Activated naive CD4-positive, alpha-beta T cell treated with anti-CD3 and anti-CD28 coated beads for 36 hours (primary cell): ENCODE measurements at places on chromosomes 12 and 14.

- DNase-seq = no peak
Measured at GRCh38 chr12:75505706-75506312, 5.6 kb downstream of the KRR1 start.

GRCh38 chr14:22837114-22837749 lies 847 bp downstream of the MMP14 start:
- peak; percentile 53 for DNase-seq

GRCh38 chr12:65280306-65280705 lies 1.8 kb downstream of the MSRB3 start:
- DNase-seq = no peak

DNA sequence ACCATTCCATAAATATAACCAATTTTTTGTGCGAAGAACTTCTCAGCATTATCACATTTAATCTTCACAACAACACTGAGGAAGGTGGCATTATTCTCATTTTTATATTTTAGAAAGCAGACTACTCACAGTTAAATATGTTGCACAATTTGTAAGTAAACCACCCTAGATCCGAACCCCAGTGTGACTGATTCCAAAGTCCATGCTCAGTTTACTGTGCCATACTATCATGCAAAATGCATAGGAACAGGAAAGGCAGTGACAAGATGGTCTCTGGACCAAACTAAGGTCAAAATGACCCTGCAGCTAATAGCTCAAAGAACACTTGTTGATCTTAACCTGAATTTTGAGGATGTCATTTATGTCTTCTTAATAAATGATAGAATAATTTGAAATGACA lies 185.4 kb downstream of the GXYLT1 start:
- no peak for DNase-seq

- no peak for DNase-seq
Measured at GRCh38 chr12:26810330-26810729, 22.7 kb downstream of the ITPR2 start.

- no peak for DNase-seq
Measured at GRCh38 chr12:58306266-58307000, 365.1 kb downstream of the ATP23 start.

GRCh38 chr12:119505001-119505400 lies 88.6 kb upstream of the TMEM233 start:
- DNase-seq = no peak
